ENCODE measurements at places on chromosomes 4 and X.

- no peaks in the 10 kb centered on the region for H3K36me3 ChIP-seq
- H3K4me3 ChIP-seq = no peak overlapping the region
- no peaks in the 10 kb centered on the region for H3K27me3 ChIP-seq
Observed at GRCh38 chr4:124105212-124105611, 607.3 kb downstream of the ANKRD50 start.

- DNase-seq = no peak
- no peaks in the 10 kb centered on the region for H3K4me1 ChIP-seq
- no peaks in the 10 kb centered on the region for H3K27me3 ChIP-seq
Observed at GRCh38 chrX:150889131-150889530, 9.3 kb downstream of the CD99L2 start.

- DNase-seq = no peak
- H3K36me3 ChIP-seq = no peaks in the 10 kb centered on the region
- H3K27me3 ChIP-seq = no peaks in the 10 kb centered on the region
- no peak overlapping the region for H3K4me3 ChIP-seq
- no peak overlapping the region for H3K27ac ChIP-seq
Observed at GRCh38 chr4:181578911-181579310, 664.3 kb upstream of the TENM3 start.

DNA sequence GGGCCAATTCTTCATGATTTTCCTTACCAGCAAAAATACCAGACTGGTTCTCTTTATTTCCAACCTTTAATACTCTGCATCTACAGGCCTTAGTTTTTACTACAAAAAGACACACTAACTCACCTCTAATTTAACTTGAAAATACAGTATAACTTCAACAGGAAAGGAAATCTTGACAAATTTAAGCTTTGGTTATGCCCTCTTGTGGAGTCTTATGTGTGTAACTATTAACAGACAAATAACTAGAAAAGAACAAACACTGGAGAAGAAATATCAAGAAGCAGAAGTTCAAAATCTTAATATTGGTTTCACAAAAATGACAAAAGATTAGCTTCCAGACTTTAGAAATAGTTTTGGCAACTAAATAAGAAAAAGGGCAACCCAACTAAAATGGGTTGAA is 33.0 kb downstream of the PPA2 start:
- DNase-seq = no peak
- H3K36me3 ChIP-seq = no peaks in the 10 kb centered on the region
- H3K4me3 ChIP-seq = no peak overlapping the region
- H3K4me1 ChIP-seq = no peaks in the 10 kb centered on the region

DNA sequence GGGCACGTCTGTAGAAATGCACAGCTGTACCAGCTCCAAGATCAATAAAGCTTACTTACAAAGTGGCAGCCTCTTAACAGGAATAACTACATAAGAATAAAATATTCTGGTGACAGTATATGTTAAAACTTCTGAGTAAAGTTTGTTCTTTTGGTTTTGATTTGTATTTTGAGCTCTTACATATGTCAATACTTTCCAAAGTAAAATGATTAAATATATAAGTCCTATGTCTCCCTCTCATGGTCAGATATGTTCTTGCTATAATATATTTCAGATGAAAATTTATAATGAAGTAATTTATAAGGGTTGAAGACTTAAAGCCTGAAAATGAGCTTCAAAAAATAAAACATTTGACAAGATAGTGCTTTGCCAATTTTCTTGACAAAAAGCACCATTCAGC is 254.4 kb downstream of the NPFFR2 start:
- no peak overlapping the region for H3K27ac ChIP-seq
- peaks cover 4% of the 10 kb centered on the region for H3K36me3 ChIP-seq
- peak; percentile 44 for DNase-seq
- H3K27me3 ChIP-seq = no peaks in the 10 kb centered on the region
- H3K4me3 ChIP-seq = no peak overlapping the region

DNA sequence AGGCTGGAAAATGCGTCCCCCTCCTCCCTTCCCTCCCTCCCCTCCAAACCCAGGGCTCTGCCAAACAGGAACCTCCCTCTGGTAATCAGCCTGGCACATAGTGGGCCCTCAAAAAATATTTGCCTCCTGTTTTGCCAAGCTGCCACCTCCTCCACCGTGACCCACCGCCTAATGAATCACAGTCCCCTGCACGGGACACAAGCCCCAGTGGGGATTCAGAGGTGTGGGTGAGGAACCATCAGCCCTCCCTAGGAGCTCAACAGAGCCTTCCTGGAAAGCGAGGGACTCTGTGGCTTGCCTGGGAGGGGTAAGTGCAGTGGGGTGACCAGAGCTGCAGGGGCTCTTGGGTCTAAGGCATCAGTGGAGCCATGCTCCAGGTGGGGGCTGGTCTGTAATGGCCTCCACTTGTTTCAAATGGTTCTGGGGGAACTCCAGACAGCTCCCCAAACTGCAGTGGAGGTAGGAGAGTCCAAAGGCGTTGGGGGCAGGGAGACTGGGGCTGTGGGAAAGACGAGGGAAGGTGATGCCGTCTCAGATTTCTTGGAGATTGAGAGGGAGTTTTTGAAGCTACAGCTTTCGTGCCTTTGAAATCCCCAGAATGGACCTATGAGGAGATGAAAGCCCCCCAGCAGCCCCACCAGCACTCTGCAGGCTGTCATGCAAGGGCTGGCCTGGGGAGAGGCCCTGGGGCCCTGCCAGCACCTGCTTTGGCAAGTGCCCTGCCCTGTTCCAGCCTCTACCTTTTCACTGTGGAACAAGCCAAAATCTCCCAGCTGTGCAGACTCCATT is 1.0 kb upstream of the PPP2R2C start:
- peak; percentile 6 for DNase-seq
- H3K27me3 ChIP-seq = peaks cover 52% of the 10 kb centered on the region
- no peak overlapping the region for H3K27ac ChIP-seq
- H3K4me1 ChIP-seq = peaks cover 19% of the 10 kb centered on the region
- H3K4me3 ChIP-seq = peak overlapping the region; percentile 68

GRCh38 chr4:150224896-150225591 is 146.8 kb downstream of the DCLK2 start:
- no peaks in the 10 kb centered on the region for H3K27me3 ChIP-seq
- H3K4me1 ChIP-seq = peaks cover 17% of the 10 kb centered on the region
- DNase-seq = peak; percentile 58
- H3K27ac ChIP-seq = no peak overlapping the region
- H3K4me3 ChIP-seq = no peak overlapping the region
- no peaks in the 10 kb centered on the region for H3K36me3 ChIP-seq

- H3K4me1 ChIP-seq = no peaks in the 10 kb centered on the region
- no peak overlapping the region for H3K27ac ChIP-seq
- DNase-seq = no peak
- peaks cover 15% of the 10 kb centered on the region for H3K27me3 ChIP-seq
- H3K4me3 ChIP-seq = peak overlapping the region; percentile 68
Observed at GRCh38 chrX:81120258-81120935, 81.3 kb downstream of the HMGN5 start.
